ENCODE measurements at places on chromosomes 16 and 17. TPM values are rescaled to one million over a fixed set of nuclear protein-coding genes. Genes with fewer than 3 reads are reported as not detected.
A peak's percentile ranks its signal among the peaks of the same experiment; 100 is the strongest.

Gene CETP
- not detected for total RNA-seq

Gene C17orf100
- 4.6 TPM for total RNA-seq

Gene GDPD1
- 34.3 TPM for total RNA-seq

Gene PMP22
- 0.56 TPM for total RNA-seq

GRCh38 chr17:82076018-82076784 is 10.6 kb upstream of the DUS1L start:
- DNase-seq, result no peak

DNA sequence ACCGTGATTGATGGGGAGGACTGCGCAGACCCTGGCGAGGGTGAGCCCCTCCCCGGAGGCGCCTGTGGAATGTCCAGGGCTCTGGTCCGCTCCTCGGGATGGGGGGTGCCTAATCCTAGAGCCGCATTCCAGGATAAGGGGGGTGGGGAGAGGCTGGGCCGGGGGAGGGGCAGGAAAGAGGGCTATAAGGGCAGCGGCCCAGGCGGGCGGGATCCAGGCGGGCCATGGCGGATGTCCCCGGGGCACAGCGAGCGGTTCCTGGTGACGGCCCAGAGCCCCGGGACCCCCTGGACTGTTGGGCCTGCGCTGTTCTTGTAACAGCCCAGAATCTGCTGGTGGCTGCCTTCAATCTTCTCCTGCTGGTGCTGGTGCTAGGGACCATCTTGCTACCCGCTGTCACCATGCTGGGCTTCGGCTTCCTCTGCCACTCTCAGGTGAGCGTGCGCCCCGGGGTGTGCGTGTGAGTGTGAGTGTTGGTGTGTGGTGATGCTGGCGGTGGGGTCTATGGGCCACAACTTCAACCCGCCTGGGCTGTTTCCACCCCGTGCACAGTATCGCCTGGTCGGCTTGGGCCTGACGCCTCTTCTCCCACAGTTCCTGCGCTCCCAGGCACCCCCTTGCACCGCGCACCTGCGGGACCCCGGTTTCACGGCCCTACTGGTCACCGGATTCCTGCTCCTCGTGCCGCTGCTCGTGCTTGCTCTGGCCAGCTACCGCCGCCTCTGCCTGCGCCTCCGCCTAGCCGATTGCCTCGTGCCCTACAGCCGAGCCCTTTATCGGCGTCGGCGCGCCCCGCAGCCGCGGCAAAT is at the start of gene TMEM88:
TSS of gene TMEM88 (plus strand) at position 216 of the 809 bp plus-strand sequence. CDS start at position 225, 9 bp downstream.
- peak; percentile 53 for DNase-seq

DNA sequence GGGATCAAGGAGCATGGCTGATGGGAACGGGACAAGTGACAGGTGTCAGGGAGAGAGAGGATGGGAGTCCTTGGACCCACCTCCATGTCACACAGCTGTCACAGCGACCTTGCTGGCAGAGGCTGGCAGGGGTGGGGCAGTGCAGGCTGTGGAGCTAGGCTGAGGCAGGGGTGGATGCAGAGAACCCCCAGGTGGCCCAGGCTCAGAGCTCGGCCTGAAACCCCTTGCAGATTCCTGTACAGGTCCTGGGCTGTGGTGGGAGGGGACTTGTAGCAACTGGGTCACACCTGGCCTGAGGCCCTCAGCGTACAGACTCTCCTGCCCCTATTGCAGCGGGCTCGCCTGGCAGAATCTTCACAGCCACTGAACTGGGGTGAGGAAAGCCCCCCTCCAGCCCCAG is 174.1 kb downstream of the NTN1 start:
- no peak for DNase-seq

- DNase-seq, result no peak
These were observed 6.3 kb upstream of the SREBF1 start for GRCh38 chr17:17843096-17843495.

DNA sequence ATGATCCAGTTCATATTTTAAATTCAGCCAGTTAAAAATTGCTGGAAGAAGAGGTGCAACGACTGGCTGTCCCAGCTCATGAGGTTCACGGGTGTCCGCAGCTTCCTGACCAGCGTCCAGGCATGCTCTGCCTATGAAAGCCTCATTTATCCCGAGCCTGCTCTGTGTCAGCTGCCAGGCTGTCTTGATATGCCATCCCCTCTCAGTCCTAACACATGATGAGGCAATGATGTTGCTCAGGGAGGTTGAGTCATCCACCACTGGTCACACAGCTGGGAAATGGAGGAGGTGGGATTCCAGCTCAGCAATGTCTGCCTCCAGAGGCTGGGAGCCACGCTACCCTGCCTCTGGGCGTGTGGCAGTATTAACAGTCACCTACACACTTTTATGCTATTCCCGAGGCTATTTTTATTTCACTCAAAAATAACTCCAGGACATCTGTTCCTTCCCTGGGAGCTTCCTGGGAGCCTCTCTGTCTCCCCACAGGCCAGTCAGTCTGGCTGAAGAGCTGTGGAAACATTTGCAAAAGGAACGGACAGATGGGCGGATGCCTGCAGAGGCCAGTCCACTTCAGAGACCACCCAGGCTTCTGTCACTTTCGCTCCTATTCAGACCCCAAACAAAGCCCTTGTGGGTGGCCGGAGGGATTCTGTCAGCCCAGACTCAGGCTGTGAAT is 22.5 kb downstream of the RAB11FIP4 start:
- peak; percentile 51 for DNase-seq

DNA sequence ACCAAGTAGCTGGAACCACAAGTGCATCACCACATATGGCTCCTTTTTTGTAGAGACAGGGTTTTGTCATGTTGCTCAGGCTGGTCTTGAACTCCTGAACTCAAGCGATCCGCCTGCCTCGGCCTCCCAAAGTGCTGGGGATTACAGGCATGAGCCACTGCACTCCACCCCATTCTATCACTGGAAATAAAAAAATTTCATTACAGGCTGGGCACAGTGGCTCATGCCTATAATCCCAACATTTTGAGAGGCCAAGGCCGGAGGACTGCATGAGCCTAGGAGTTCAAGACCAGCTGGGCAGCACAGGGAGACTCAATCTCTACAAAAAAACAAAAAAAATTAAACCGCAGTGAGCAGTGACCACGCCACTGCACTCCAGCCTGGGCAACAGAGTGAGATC is 60.1 kb downstream of the BRIP1 start:
- DNase-seq, result no peak

DNA sequence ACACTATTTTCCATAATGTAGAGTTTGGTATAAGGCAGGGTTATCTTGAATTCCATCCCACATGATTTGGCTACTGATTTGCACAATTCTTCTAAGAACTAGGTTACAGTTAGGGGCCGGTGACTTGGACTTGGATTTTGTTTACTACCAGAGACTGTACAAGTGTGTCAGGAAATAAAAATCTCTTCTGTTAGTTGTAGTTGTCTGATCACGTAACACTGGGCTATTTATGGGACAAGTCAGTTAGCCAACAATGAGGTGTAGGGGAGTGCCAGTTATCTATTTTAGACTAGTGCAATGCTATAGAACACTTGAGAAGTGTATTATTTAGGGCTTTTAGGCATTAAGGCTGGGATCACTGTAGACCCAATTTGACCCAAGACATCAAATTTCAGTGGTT is 39.7 kb upstream of the GHDC start:
- no peak for DNase-seq

DNA sequence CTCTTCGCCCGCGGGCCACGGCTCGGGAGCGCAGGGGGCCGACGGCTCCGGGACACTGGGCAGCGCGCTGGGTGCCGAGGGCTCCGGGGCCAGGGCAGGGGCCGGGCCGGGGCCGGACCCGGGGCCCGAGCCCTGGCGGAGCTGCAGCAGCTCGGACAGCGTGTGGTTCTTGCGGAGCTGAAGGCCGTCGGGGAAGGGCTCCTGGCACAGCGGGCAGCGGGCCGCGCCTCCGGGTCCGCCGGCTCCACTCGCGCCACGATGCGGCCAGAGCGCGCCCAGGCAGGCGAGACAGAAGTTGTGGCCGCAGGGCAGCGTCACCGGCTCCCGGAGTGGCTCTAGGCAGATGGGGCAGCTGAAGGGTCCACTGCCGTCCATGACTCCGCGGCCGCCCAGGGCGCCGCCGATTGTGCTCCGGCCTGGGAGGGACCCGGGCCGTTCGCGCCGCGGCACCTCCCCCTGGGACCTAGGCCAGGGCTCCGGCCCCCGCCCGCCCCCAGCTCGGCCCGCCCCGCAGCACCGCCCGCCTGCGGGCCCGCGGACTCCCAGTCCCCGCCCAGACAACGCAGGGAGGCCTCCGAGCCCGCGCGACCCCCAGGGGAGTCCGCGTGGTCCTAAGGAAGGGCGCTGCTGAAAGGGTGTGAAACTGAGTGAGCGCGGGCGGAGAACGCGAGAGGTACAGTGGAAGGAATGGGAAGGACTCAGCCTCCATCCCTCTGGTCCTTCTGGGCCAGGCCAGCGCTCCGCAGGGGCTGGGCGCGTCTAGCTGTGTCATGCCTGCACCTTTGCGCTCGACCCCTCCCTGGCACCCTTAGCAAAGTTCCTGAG is at the start of gene TRIM47:
TSS of gene TRIM47 (minus strand) at position 408 of the 825 bp plus-strand sequence. CDS start at position 375, 33 bp downstream.
- DNase-seq, result peak; percentile 49

GRCh38 chr16:15617901-15618300 is 25.1 kb downstream of the MARF1 start:
- no peak for DNase-seq

- no peak for DNase-seq
These were observed 1286.8 kb upstream of the CDH8 start for GRCh38 chr16:63323055-63323454.

All from glutamatergic neuron (in vitro differentiated cells).